Vagina (tissue), 2 donors: ENCODE measurements at places on chromosomes 1 and 21.

DNA sequence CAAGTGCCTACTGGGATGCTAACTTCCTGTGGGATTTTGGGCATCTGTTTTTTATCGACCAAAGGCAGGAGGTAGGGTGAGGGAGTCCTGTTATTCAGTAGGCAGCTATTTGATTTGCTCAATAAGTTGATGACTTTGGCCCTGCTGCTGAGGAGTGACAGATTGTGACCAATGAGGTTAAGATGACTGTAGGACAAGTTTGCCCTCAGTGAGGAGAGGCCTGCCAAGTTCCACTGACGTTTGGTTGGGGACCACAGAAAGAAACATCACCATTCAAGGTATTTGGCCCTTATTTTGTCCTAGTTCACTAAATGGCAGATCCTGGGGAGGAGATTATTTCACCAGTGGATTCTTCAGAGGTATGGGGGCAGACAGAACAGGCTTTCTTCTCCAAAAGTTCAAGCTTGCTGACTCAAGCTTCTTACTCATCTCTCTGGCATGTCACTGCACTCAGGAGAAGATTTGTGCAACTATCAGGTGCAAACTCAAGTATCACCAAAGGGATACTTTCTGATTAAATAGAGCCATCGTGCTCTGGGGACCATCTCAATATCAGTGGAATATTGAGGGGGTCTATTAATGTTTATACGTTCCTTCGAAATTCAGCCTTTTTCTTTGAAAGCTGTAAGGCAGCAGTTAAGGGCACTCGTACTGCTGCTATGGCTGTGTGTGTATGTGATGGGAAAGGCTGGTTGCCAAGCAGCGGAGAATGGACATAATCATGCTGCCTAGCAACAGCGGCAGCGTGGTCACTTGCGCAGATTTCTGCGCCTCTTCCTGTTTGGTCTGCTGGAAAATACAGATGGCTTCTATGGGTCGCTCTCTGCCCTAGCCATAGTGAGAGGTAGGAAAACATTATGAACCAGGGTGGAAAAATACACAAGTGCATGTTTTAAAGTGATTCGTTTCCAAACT is 78.7 kb downstream of the PBX1 start:
- no peak for DNase-seq

DNA sequence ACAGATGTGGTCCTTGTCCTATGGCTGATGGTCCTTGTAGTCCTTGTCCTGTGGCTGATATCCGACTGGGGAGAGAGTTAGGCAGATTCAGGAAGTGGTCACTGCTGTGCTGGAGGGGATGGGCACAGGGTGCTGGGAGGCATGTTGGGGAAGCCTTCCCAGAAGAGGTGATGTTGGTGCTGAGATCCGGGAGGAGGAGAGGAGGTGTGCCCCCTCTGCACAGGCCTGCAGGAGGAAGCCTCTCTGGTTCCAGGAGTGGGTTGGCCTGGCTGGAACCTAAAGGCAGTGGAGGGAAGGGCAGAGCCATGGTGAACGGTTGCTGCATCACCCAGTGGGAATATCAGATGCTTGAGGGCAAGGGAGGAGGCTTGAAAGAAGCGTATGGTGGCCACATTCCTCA is 14.7 kb downstream of the COQ8A start:
- no peak for DNase-seq

DNA sequence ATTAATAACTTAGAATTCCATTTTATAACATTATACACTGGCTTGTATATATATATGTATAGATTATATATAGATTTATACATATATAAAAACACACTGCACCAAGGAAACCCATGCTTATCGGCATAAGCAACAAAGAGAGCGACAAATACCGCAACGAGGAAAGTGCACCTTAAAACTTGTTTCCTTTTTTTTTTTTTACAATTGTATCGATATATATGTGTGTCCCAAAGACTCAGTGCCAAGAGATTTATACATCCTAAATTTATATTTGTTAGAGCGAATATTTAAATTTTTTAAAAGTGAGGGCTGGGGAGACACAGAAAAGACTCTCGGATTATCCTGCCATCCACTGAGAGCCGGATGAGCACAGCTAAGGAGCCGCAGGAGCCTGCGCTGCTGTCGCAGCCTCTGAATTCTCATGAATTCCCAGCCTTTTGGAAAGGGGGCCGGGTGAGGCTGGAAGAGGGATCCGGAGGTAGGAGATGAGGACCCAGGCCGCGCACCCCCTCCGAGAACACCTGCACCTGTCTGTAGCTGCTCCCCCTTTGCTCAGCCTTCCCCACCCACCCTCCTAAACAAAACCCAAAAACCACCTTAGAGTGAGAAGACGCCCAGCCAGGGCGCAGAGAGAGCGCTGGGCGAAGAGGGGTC is 5.2 kb downstream of the DMRTA2 start:
- no peak for DNase-seq

GRCh38 chr1:3732434-3733093 is 19.7 kb upstream of the CCDC27 start:
- DNase-seq, result no peak

DNA sequence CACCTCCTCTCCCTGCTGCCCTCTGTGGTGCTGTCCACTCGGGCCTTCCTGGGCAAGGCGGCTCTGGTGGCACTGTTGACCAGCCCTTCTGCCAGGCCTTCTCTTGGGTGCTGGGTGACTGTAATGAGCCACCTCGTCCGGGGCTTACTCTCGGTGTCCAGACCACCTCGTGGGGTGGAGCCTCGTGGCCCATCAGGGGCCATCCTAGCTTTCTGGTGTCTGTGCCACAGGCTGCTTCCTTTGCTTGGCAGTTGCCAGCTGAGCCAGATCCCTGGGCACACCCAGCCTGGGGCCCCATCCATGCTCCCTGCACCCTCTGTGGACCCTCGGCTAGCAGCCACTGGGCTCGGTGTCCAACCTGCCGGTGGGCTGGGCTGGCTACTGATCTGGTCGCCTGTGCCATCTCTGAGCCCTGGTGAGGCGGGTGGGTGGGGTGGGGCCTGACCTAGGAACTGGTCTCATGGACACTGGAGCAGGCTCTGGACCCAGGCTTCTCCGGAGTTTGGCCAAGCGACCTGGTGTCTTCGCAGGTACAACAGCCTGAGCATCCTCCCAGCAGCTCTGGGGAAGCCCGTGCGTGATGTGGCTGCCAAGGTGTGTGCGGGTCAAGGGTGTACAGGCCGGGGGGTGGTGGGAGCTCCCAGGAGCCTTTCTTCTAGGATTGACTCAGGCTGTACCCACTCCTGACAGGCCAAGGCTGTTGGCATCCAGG is 1.4 kb downstream of the PRXL2B start:
- DNase-seq, result no peak

GRCh38 chr1:901108-901859 is 22.4 kb upstream of the SAMD11 start:
- no peak for DNase-seq

GRCh38 chr1:219144658-219145315 is 28.9 kb upstream of the LYPLAL1 start:
- DNase-seq, result no peak

DNA sequence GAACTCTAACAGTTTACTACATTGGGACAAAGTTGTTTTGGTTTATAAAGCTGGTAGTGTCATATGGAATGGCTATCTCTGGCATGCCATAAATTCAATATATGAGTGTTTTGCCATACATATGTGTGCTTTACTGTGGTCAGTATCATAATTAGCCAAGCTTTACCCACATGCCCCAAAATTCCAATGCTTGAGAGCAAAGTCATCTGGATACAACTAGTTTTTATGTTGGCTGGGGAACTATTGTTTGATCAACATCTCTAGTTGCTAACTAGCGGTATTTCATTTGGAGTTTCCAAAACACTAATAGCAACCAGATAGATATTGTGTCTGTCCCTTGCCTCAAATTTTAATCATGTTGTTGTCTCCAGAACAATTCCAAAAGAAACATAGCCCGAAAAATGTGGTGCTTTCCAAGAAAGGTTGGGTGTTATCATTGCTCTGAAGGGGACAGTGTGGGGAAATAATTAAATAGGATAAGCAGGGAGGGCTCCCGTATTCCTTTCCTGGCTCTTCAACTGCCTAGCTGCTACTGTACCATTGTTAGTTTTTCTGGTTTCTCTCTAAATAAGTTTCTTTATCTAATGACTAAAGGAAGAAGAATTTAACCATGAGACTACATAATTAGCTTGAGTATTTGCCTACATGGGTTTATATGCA is 136.1 kb downstream of the TGFB2 start:
- no peak for DNase-seq

- no peak for DNase-seq
These were observed 176.3 kb downstream of the AJAP1 start for GRCh38 chr1:4830707-4831106.

- peak; percentile 93 for DNase-seq
These were observed 98.9 kb upstream of the IRF2BP2 start for GRCh38 chr1:234708700-234709395.

DNA sequence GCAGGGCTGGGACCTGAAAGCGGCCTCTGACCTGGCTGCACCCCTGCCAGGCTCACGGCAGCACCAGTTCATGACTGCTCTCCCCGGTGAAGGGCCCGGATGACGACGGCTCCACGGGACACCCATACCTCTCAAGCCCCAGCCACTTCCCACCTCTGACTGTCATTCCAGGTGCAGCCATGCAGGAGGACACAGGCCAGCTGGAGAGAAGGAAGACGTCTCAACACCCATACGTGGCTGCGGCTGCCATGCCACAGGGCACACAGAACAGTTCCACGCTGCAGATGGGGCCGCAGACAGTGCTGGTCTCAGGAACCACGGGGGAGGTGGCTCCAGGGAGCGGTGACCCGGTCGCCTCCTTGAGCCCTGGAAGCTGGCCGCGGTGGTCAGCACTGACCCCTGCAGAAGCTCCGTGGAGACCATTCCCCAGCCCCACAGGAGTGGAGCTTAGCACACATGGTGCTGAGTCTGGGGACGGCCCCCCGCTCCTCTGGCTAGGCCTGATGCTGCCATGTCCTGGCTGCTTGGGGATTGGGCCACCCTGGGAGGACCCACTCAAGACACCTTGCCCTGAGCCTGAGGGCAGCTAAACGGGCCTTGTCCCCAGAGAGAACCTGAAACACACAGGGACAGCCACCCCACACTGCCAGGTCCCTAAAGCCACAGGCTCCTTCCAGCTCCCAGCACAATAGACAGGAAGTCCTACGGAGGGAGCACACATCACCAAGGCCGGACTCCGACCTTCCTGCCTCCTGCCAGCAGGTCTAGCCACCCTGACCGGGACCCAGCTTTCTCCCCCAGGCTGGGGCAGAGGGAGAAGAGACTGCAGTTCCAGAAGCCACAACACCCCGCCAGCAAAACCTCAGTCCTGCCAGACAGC is 8.6 kb downstream of the WNT9A start:
- DNase-seq, result no peak

GRCh38 chr1:90957497-90957896 is 64.3 kb downstream of the ZNF644 start:
- no peak for DNase-seq

GRCh38 chr1:57272150-57272549 is 151.7 kb downstream of the DAB1 start:
- DNase-seq, result no peak

DNA sequence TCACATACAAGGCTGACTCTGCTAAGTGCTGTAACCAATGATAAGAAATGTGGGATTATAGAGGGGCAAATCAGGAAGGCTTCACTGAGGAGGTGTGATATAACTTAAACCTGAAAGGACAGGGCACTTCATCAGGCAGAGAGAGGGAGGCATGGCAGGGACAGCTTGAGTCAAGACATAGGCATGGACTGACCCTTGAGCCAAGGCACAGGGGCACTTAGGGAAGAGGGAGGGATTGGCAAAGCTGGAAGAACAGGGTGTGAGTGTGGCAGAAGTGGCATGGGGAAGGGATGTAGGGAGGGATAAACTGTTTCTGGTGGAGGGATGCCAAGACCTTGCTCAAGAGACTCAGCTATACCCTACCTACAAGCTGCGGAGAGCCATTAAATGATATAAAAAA is 81.3 kb downstream of the PLXNA2 start:
- no peak for DNase-seq

DNA sequence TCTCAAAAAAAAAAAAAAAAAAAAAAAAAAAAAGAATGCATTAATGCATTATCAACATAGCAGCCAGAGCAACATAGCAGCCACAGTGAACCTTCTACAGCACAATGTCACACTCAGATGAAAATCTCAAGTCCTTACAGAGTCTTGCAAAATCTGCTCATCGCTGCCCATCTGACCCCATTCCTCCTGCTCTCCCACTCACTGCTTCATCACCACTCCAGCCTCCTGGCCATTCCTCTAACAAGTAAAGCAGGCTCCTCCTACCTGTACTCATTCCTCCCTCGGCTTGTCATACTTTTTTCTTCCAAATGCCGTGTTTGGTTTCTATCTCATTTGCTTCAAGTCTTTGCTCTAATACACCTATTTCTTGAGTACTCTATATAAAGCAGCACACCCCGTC is 29.5 kb downstream of the BRINP2 start:
- DNase-seq, result no peak

GRCh38 chr1:178581351-178582303 is 68.7 kb downstream of the TEX35 start:
- no peak for DNase-seq

GRCh38 chr1:37143800-37144199 is 109.5 kb upstream of the GRIK3 start:
- peak; percentile 31 for DNase-seq

GRCh38 chr1:36562181-36562685 is 79.5 kb upstream of the CSF3R start:
- no peak for DNase-seq

DNA sequence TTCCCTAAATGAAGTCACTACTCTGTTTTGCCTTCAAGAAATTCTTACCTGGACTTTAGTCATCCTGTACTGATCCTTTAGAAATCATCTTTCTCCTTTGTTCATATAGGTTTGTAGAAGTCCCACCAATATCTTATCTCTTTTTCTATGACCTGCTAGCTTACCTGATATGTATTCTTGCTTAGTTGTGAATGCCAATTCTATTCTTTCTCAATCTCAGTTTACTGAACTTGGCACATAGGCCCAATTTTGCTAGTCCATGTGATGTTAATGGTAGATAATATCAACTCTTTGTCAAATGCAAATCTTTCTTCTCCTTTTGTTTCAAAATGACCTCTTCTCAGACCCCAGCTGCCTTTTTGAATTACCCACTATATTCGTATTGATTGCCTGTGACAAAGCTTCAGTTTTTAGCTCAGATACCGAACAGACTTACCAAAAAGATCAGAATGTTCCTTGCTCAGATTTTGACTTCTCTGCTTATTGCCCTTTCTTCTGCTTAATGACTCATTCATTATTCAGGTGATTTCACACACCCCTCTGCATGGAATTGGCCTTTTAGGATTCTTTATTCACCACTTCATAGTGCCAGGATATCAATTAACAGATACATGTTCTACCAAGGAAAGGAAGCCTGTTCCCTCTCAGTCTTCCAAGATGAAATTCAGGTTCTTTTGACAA is 20.6 kb downstream of the IPO9 start:
- no peak for DNase-seq

GRCh38 chr1:59528900-59529299 is 232.0 kb downstream of the FGGY start:
- no peak for DNase-seq
